ENCODE measurements at places on chromosomes 7 and 10.

GRCh38 chr10:72170263-72170662 is 45.5 kb upstream of the ANAPC16 start:
- peak; percentile 59 for DNase-seq

DNA sequence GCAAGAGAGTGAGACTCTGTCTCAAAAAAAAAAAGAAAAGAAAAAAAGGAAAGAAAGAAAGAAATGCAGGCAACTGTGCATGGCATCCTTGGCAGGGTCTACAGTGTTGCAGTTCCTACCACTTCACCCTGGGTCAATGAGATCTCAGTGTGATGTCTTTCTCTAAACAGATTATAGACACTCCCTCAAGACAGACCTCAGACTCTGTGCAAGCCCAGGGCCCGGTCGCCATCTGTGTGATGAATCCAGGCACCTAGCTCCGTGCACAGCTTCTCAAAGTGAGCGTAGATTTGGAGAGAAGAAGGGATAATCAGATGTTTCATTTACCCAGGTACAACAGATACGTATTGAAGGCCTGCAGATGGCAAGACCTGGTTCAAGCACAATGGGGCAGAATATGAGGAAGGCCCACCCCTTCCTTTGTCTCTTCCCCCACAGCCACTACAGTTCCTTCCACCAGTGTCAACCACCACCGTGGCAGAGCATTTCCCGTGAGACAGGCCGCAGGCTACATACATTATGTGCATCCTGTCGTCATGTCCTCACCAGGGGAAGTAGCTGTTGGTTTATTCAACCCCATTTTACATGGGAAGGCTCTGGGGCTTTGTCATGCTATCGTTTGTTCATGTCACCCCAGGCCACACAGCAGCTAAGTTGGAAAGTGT is 471.7 kb upstream of the GALNT17 start:
- no peak for DNase-seq

DNA sequence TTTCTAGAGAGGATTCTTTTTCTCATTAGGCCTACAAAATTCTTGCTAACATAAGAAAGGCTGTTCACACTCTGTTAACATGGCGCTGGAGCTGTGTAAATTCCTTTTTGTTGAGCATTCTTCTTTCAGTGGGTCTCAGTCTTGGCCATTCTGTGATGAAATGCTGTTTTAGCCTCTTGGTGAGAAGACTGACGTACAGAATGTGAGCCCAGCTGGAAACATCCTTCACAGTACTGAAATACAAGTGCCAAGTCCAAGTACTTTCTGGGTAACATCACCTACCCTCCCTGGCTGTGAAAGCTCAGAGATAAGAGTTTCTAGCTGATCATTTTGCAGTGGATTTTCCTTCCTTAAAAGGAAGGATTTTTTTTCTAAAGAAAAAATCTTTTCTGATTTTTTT is 231.8 kb downstream of the AHR start:
- DNase-seq: peak; percentile 95

GRCh38 chr7:143352531-143353002 is 9.9 kb downstream of the FAM131B start:
- no peak for DNase-seq

- no peak for DNase-seq
Measured at GRCh38 chr7:131722371-131722770, 165.9 kb upstream of the PODXL start.

DNA sequence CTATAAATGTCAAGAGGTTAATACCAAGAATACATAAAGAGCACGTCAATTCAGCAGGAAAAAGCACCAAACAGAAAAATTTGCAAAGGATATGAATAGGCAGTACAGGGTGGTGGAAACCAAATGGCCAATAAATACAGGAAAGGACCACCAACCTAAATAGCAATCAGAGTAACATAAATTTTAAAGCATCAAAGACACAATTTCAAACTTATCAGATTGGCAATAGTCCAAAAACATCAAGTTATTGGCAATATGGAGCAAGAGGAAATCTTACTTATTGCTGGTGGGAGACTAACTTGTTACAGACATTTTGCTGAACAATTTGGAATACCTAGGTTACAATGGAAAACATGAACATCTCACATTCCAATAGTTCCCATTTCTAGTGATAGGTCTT is 24.1 kb downstream of the SYPL1 start:
- no peak for DNase-seq

GRCh38 chr10:119655566-119656001 is 4.4 kb downstream of the BAG3 start:
- peak; percentile 83 for DNase-seq

DNA sequence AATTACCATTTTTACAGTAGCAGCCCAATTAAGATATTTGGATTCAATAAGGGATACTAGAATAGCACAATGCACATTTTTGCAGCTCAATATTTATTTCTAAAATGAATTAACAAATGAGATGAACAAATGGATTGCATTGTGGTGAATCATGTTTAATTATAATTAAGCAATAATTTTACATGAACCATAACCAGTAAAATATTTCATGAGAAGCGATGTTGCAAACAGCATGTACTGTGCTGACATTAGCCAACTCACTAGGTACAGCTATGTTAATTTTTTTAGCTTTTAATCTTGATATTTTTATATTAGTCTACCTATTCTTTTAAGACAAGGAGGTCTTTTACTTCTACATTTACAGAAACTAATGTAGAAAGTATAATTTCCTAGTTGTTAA is 399.1 kb upstream of the AKR1E2 start:
- DNase-seq: no peak

GRCh38 chr7:27775782-27776181 is 35.8 kb downstream of the TAX1BP1 start:
- no peak for DNase-seq

- no peak for DNase-seq
Measured at GRCh38 chr10:31702005-31702404, 226.6 kb downstream of the ARHGAP12 start.

DNA sequence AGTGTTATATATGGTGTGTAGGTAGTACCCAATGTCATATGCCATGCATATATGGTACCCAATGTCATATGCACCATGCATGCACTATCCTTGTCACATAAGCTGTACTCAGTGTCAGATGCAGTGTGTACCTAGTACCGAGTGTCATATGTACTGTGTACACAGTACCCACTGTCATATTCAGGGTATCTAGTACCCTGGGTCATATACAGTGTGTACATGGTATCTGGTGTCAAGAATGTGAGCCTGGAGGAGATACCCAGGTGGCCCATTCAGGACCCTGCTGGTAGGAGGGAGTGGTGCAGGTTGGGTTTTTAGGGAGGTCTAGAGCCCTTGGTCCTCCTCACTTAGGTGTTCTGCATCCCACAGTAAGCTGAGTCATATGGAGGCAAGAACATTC is 1.8 kb downstream of the ZMYND11 start:
- no peak for DNase-seq

DNA sequence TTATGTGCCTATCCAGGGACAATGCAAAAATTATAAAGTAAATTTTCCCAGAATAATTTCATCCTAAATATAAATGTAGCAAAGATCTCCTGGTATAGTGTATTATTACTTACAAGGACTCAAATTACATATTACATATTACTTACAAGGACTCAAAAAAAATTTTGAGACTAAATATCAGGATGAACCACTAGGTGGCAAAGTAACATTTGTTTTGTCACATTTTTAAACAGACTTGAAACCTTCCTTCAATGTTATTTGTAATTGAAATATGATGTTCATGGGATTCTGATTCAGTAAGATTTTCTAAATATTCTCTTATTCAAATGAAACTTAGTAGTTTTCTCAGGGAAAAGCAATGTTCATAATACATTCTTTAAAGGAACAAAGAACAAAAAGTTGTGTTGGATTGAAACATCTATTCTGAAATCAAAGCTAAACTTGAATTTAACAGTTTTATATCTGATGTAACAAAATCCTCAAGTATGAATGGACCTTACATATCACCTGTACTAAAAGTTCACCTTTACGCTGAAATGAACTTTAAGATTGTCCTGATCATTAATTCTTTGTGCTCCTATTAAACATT is 74.3 kb upstream of the GNAI1 start:
- peak; percentile 45 for DNase-seq

- DNase-seq: no peak
Measured at GRCh38 chr10:66654861-66655260, 271.0 kb upstream of the LRRTM3 start.

- DNase-seq: no peak
Measured at GRCh38 chr10:35133586-35133985, 6.9 kb downstream of the CREM start.

DNA sequence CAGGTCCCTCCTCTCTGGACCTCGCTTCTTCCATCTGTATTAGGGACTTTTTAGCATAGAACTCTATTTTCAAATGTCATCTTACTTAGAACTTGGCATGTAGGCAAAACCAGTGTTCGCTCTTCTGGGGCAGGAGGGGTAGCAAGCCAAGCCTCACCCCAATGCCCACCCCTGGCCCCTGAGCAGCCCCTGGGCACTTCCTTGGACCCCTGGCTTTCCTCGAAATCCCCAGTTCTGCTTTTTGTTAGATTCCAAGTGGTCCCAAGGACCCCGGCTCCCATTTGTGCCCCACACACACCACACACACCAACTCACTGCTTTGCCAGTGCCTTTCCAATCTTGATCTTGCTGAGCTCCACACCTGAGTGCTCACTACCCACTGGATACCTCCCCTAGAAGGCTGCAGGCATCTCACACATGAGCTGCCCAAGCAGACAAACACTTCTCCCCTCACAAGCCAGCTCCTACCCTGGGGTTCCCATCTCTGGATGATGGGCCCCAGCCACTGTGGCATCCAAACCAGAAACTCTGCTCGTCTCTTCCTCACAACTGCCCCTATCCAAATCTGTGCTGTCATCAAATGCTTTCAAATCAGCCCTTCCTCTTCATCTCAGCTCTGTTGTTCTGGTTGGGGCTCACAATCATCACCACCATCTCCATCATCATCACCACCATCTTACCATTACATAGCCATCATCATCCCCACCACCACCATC is 167.9 kb upstream of the ZMIZ1 start:
- no peak for DNase-seq

GRCh38 chr7:155411718-155412415 is 46.1 kb upstream of the EN2 start:
- DNase-seq: no peak

GRCh38 chr10:53209944-53210611 is 437.5 kb upstream of the MBL2 start:
- DNase-seq: peak; percentile 0

GRCh38 chr10:129965425-129965808 is 1.3 kb upstream of the EBF3 start:
- no peak for DNase-seq

- DNase-seq: no peak
Measured at GRCh38 chr7:149666360-149666945, 106.9 kb downstream of the ZNF467 start.

GRCh38 chr10:88974446-88975376 is 15.9 kb upstream of the FAS start:
- no peak for DNase-seq

DNA sequence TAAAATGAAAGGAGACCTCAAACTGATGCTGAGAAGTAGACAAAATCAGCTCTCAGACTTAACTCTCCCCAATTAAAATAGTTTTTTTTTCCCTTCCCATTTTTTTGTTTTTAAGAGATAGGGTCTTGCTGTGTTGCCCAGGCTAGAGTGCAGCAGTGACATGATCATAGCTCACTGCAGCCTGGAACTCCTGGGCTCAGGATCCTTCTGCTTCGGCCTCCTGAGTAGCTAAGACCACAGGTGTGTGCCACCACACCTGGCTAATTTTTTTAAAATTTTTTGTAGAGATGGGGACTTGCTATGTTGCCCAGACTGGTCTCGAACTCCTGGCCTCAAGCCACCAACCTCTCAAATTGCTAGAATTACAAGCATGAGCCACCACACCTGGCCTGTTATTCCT is 61.1 kb downstream of the NHLRC2 start:
- DNase-seq: no peak

- DNase-seq: no peak
Measured at GRCh38 chr10:116948530-116948870, 56.5 kb downstream of the SHTN1 start.

DNA sequence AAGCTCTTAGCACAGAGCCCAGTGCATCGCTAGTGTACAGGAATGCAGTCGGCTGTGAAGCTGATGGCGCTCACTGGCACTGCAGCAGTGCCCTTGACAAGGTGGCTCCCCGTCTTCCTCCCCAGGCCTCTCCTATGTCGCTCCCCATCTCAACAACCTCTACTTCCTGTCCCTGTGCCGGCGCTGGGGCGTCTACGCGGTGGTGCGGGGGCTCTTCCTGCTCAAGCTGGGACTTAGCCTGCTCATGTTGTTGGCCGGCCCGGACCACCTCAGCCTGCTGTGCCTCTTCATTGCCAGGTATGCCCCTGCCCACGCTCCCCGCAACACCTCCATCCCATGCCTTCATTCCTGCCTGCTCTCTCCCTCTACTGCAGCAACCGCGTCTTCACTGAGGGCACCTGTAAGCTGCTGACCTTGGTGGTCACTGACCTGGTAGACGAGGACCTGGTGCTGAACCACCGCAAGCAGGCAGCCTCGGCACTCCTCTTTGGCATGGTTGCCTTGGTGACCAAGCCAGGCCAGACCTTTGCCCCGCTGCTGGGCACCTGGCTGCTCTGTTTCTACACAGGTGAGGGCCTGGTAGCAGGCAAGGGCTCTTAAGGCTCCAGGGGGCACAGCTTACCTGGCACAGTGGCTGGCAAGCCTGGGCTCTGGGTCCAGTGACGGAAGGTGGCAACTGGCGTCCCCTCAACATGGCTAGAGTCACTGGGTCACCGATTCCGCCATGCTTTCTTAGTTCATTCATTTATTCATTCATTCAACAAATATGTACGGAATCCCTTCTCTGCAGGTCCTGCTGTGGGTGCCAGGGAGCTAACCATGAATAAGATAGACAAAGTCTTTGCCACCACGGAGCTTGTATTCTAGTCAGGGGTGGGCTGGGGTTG is 22.3 kb upstream of the C10orf95 start:
- DNase-seq: no peak

DNA sequence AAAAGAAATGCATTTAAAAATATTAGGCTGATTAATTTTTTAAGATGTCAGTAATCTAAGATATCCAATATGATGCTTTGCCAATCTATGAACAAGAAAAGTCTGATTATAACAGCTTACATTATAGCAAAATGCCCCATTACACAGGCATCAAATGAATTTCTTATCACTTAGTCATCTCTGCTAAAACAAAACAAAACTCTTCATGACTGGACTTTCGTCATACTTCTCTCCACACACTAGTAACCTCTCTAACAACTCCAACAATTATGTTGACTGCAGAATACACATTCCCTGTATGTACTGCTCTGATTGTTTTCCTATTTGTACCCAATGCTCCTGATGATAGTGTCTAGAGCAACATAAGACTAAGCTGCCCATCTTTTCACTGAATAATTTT is 3.8 kb upstream of the MKI67 start:
- DNase-seq: peak; percentile 56

- no peak for DNase-seq
Measured at GRCh38 chr10:99674762-99675161, 15.5 kb downstream of the ENTPD7 start.

DNA sequence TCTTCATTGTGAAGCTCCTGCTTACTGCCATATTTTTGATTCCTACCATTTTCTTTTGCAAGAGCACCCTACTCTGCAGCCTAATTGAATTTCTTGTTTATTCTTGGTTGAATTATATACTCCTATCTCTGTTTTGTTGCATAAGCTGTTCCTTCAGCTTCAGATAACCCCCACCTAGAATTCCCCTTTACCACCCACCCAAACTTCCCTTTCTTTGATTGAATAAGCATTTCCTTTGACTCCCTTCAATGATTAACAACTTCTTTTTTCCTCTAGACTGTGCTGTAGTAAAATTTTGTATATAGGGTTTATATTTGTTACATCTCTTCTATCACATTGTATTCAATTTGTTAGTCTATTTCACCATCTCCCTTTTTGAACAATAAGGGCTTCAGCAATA is 168.1 kb downstream of the GPR37 start:
- no peak for DNase-seq

- DNase-seq: no peak
Measured at GRCh38 chr7:158657189-158657746, 47.3 kb downstream of the NCAPG2 start.

Measured in astrocyte (in vitro differentiated cells and primary cell).